Stimulated activated CD4-positive, alpha-beta T cell treated with anti-CD3 and anti-CD28 coated beads, TNF-alpha, amount 100 ng/mL, for 1 hour (primary cell): ENCODE measurements at places on chromosomes 11 and 22.

DNA sequence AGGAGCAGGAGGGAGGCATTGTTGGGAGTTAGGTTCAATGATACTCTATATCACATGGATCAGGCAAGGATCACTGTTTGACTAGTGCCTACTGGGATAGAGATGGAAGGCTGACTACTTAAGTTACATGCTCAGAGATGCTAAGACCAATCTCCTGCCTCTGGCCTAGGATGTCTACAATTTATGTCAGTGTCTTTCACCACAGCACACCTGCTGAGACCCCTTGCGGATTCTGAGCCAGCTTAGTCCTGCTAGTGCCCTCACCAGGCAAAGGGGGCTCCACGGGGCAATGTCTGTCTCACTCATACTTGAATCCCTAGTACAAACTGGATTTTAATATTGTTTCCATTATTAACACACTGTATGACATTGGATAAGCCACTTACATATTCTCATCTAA is 732.5 kb downstream of the DLG2 start:
- no peak for DNase-seq

GRCh38 chr11:17250561-17251350 is 25.8 kb upstream of the NUCB2 start:
- no peak for DNase-seq

DNA sequence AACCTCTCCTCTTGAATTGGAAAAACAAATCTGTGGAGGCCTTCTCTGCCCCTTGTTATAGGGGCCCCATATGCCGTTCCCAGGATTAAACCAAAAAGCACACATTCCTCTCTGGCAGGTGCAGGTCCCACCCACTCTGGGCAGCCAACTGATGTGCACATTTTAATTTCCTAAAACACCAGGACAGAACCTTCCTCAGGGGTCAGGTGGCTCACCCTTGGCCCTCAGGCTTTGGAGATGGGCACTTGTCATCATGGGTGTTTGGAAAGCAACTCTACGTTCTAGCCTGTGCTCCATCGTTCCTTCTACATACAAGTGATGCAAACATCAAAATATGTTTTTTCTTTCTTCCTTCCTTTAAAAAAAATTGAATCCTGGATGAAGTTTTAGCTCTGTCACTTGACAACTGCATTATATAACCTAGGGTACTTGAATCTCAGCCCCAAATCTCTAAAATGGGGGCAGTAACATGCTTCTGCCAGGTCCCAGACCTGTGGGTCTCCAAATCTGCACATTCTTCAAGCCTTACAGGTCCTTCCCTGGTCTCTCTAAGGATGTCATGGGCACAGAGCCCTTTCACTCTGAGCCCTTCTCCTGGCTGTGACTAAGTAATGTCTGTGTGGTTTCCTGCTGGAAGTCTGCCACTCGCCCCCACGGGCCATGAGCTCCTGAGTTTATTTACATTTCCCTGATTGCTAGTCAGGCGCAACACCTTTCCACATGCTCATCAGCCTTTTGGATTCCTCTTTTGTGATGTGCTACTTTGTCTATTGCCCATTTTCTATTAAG is 43.8 kb downstream of the KCNQ1OT1 start:
- DNase-seq = no peak

- DNase-seq = no peak
These were observed 73.3 kb downstream of the SGSM3 start for GRCh38 chr22:40443732-40444131.

GRCh38 chr11:13686776-13687175 is 18.3 kb downstream of the FAR1 start:
- no peak for DNase-seq

DNA sequence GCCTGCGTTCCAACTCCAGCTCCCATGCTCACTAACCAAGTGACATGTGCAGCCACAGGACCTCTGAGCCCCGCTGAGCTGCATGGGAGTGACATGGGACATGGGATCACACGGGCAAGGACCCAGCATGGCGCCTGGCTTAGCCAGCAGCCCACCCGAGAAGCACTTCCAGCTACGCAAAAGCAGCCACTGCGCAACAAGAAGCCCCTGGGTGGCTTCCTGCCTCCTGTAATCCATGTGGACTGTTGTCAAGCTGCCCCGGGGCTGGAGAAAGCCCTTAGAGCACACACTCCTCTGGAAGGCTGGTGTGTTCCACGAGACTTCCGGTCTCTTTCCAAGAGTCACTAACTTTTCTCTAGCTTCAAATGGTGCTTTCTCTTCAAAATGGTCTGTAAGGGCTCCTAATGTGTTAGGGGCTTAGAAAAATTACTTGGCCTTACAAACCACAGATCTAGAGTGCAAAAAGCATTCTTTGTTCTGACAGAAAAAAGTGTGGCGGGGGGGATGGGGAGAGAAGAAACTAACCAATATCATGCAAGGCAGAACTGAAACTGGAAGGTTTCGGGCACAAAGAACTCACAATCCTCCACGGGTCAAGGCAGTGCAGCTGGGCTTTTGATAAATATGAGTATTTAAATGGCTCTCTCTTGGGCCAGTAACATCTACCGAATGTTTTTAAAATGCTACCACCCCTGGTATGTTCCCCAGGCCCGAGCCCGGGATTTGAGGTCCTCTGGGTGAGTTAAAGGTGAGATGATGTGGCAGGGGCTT is 5.5 kb downstream of the C11orf24 start:
- no peak for DNase-seq

GRCh38 chr11:130141561-130142341 is 17.8 kb upstream of the ST14 start:
- no peak for DNase-seq

GRCh38 chr11:131235328-131236298 is 134.8 kb upstream of the NTM start:
- DNase-seq = no peak

DNA sequence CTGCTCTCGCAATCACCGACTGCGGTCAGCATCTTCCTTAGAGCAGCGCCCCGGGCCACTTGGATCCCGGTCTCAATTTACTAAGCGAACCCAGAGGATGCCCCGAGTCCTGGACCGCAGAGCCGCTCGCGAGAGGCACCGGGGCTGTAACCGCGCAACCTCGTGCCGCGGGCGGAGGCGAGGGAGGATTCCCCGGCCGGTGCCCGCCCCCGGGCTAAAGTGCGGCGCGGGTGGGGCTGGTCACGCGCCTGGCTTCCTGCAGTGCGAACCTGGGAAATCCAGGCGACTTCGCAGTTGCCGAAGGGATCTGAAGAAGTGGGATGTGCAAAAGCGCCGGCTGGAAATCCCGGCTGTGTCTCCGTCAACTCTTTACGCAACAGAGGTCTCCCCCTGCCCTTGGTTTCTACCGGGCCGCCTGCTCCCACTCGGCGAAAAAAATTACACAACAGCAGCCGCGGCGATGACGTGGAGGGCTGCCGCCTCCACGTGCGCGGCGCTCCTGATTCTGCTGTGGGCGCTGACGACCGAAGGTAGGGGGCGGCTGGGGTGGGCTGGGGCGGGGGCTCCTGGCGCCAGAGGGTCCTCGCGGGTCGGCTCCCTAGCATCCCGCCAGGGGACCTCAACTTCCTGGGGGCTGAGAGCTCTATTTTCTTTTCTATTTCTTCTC is at the start of gene NCR3LG1:
Gene NCR3LG1, plus strand, starts transcription at position 291 of the 667 bp plus-strand sequence. Its CDS starts 170 bp downstream, at position 461.
- DNase-seq = peak; percentile 26

- DNase-seq = no peak
These were observed 12.5 kb downstream of the THY1 start for GRCh38 chr11:119410501-119410900.

DNA sequence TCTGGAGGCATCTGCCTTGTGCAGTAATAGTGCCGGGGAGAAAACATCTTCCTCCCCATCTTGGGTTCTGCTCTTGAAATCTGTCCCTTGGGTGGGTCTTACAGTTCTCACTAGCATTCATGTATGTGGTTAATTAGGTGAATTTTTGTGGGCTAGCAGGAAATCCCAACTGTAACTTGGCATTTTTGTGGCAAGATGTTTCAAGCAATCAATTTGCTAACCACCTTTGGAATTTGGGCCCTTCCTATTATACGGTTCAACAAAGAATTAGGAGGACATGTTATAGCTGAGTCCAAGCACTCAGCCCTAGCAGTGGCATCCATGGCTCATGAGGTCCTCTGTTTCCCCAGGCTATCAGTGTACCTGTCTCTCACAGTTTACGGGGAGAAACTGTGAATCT is 89.1 kb upstream of the MTNR1B start:
- no peak for DNase-seq

GRCh38 chr11:72238040-72238450 is 5.9 kb downstream of the PHOX2A start:
- DNase-seq = no peak

DNA sequence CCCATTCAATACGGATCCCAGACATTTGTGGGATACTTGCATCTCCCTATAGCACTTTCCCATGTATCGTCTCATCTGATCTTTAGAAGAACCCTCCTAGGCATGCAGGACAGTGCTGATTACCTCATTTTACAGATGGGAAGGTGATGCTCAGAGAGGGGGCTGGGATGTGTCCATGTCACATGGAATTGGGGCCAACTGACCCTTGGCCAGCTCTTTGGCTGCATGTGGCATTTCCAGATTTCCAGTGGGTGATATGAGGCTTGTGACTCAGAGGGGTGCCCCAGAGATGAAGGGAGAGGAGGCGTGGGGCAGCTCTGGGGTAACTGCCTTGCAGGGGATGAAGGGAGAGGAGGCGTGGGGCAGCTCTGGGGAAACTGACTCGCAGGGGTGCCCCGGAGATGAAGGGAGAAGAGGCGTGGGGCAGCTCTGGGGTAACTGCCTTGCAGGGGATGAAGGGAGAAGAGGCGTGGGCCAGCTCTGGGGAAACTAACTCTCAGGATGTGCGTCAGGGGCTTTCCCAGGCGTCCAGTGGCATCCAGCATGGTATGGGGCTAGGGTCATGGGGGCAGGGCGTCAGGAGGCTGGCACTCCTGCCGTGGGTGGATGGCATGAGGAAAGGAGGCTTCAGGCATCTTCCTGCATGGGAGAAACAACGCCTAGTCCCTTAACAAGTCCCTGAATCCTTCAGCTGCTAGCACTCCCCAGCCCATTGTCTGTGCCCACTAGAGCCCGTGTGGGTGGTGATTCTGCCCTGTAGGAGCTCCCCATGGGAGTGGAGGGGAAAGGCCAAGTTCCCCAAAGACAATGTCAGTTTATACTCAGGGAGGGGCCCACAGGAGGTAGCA is 11.9 kb upstream of the CERK start:
- no peak for DNase-seq

GRCh38 chr11:2892215-2892966 is 6.8 kb upstream of the CDKN1C start:
- DNase-seq = peak; percentile 52

GRCh38 chr11:3163241-3163981 is 1.7 kb downstream of the OSBPL5 start:
- no peak for DNase-seq

- no peak for DNase-seq
These were observed 238.7 kb downstream of the FAM181B start for GRCh38 chr11:82494988-82495432.

DNA sequence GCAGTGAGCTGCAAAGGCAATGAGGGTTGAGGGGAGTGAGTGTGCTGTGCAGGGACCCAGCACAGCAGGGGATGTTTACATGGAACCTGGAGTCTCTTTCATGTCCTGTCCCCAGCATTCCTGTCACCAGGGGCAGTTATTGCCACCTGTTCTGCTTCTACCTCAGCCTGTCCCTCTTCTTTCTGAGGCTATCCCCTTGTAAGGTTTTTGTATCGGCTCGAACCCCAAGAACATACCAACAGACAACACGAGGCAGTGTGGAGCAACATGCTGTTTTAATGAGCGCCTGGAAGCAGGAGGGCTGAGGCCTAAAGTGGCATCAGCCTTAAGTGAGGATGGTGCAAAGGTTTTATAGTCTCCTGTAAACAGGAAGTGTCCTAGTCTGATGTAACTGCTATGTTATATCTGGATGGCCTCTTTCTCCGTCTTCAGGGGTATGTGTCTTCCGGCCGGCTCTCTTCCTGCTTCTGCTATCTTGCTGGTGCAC is 3.9 kb downstream of the SCGB2A2 start:
- DNase-seq = no peak

GRCh38 chr11:116192509-116193210 is 580.1 kb downstream of the BUD13 start:
- no peak for DNase-seq

GRCh38 chr11:18669711-18670110 is 28.9 kb upstream of the TMEM86A start:
- DNase-seq = no peak

DNA sequence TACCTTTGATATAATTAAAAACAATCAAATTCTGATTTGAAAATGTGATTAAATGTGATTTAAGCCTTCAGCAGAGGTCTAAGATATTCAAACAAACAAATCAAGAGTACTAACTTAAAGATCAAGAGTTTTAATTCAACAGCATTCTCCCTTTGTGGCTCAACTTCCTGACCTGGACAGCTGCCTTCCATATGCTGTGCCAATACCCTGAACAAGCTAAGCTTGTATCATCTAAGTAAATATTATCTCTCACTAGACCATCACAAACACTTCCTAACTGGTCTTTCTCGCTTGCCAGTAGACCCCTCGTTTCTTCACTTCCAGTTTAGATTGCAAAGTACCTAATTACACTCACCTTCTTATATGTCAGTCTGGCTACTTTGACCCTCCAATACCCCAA is 35.9 kb upstream of the P4HA3 start:
- DNase-seq = no peak

DNA sequence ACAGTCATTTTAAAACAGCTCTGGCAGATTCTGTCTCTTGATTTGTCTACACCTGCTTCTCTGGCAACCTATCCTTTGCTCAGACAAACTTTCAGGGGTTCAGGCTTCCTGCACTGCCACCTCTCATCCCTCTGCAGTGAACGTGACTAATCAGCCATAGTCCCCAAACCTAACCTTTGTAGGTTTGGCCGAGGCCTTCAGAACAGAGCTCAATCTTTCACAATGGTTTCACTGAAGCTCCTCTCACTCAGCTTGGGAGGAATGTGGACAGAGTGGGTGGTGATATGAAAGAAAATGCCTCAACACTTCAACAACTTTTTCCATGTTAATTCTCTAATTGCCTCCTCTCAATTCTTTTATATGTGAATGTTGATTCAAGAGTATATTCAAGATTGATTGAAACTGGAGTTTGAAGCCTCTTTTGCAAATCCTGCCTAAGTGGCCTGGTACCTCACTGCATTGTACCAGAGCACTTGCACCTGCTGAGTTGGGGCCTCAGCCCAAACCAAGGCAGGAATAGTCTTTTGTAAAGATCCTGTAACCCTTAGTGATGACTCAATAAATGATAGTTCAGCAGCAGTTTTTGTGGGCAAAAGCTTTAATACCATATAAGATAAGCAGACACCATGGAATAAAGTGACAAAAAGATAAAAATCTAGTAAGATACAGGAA is 33.9 kb upstream of the FAT3 start:
- no peak for DNase-seq

DNA sequence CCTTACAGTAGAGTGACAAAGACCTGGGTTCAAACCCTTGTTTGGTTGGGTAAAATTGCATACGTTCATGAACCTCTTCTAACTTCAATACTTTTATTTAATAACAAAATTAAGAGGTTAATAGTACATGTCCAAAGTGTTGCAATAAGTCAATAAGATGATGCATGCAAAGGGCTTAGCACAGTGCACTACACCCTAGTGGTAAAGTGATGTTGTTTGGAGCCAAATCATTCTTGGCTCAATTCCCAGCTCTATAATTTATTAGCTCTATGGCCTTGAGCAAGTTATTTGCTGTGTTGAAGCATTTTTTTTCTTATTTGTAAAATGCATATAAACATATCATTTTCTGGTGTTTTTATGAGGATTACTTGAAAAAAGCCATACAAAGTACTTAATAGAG is 945.3 kb downstream of the LRRC4C start:
- DNase-seq = no peak
